ENCODE measurements at places on chromosomes 12 and 14.

DNA sequence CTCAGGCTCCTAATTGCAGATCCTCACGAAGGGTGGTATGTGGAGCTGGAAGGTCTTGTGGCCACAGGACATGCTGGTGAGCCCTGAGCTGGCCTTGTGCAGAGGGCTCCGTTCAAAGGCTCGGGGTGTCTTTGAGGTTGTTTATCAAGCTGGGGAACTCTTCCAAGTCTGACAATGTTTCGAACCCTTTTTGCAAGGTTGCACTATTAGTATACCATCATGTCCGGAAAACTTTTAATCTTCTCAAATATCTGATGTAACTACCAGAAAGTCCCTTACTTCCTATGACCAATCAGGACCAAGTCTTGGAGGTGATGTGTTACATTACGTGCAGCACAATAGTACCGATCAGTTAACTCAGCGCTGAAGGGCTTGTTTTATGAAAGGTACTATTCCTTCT, 21.5 kb downstream of the UBR7 start:
- no peak for DNase-seq

DNA sequence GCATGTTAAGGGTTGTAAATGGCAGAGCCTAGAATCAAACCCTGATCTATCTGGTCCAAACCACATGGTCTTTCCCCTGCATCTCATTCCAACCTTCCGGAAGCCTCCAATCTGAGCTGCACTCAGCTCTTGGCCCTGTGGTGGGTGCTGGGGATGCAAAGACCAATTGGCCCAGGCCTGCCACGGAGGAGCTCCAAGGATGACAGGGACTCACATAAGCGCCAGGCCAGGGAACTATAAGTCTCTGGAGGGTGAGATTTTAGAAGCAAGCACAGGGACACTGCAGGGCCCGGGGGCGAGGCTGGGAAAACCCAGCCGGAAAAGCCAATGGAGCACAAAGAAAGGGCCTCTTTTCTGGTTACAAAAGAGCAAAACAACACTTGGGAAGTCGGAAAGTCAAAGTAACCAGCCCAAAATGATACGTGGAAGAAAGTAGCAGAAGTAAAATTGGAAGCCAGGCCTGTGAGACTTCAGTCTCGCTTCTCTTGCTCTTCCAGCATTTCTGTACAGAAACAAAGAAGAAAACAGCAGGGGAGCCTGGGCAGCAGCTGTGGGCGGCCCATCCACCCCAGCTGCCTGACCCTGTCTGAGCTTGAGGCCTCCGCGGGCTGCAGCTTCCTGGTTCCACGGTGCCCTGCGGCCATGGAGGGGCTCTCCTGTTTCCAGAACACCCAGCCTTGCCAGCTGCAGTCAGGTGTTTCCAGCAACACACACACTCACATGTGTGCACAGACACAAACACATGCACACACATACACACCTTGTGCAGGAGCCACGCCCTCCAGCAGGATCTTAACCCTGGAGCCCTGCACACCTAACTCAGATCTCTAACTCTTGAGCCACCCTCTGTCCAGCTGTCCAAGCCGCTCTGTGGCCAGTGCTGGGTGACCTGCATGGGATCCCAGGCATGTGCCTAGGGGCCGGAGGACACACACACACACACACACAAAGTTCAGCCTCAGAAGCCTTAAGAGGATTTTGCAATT, 178.2 kb downstream of the BCL11B start:
- DNase-seq, result no peak

- no peak for DNase-seq
These were observed 18.4 kb downstream of the SPIC start for GRCh38 chr12:101493556-101493955.

GRCh38 chr14:105299654-105300541, 903 bp downstream of the BRF1 start:
- no peak for DNase-seq

DNA sequence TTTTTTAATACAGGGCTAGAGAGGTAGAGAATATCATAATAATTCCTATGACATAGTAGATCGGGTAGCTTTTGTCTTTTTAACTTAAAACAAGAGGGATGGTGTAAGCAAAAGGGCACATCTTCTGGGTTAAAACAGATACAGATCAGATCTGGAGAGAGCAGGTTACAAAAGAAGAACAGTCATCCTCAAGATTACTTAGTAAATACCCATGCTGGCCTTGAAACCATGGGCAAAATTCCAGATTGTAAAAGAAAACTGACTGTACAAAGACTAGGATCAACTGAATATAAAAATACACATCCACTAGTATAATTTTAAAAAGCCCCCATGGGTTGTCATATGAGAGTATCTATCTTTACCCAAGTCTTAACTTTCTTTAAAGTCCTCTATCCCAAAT, 76.7 kb downstream of the MED13L start:
- no peak for DNase-seq

- DNase-seq, result no peak
These were observed 69.3 kb downstream of the SLC35F4 start for GRCh38 chr14:57796556-57796955.

DNA sequence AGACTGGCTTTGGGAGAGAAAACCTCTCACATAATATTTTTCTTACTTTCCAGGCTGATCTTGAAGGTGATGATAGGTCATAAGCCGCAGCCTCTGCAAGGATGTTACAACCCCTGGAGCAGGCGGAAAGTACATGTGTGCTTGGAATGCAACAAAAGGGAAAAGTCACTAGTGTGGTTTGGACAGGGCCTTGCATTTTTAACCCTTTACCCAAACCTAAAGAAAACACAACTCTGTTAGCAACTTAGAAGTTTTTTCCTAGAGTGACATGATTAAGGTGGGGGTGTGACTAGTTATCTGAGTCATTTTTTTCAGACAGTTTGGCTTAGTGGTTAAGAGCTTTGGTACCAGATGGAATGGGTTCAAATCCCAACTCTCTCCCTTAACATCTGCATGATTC, 97.0 kb downstream of the TMEM30B start:
- no peak for DNase-seq

DNA sequence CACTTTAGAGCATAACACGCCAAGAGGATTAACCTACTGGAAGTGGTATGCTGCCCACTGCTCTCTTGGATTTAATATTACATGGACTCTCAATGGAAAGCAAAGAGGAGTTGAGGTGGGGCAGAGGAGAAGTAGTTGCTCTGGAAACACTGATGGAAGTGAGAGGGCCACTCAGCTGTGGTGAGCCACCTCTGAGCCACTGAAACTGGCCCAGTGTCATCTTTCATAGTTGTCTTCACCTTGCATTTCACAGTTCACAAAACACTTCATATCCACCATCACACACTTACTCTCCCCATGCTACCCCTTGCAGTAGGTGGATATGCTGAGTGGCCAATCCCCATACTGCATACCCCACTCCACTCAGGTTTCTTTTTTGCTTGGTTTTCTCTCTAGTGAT, 12.2 kb upstream of the PCED1B start:
- DNase-seq, result no peak

- DNase-seq, result no peak
These were observed 52.7 kb downstream of the NKX2-1 start for GRCh38 chr14:36467332-36467731.

- no peak for DNase-seq
These were observed 110.4 kb downstream of the KCNK10 start for GRCh38 chr14:88212691-88213090.

DNA sequence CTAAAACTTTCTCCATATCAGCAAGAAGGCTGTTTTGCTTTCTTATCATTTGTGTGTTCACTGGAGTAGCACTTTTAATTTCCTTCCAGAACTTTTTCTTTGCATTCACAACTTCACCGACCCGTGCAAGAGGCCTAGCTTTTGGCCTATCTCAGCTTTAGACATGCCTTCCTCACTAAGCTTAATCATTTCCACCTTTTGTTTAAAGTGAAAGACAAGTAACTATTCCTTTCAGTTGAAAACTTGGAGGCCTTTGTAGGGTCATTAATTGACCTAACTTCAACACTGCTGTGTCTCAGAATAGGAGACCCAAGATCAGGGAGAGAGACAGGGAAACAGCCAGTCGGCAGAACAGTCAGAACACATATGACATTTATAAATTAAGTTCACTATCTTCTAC, 39.3 kb downstream of the BBS10 start:
- DNase-seq, result no peak

GRCh38 chr14:42090122-42090521, 483.4 kb downstream of the LRFN5 start:
- DNase-seq, result no peak

GRCh38 chr14:21527318-21527679, 1.2 kb upstream of the SALL2 start:
- DNase-seq, result no peak

Measured in prostate gland (tissue), 2 donors.